ENCODE measurements at places on chromosomes 5 and 9.

- peak; percentile 39 for DNase-seq
Measured at GRCh38 chr5:57299986-57300385, 126.1 kb downstream of the GPBP1 start.

GRCh38 chr9:34440017-34440416 lies 18.4 kb downstream of the FAM219A start:
- no peak for DNase-seq

DNA sequence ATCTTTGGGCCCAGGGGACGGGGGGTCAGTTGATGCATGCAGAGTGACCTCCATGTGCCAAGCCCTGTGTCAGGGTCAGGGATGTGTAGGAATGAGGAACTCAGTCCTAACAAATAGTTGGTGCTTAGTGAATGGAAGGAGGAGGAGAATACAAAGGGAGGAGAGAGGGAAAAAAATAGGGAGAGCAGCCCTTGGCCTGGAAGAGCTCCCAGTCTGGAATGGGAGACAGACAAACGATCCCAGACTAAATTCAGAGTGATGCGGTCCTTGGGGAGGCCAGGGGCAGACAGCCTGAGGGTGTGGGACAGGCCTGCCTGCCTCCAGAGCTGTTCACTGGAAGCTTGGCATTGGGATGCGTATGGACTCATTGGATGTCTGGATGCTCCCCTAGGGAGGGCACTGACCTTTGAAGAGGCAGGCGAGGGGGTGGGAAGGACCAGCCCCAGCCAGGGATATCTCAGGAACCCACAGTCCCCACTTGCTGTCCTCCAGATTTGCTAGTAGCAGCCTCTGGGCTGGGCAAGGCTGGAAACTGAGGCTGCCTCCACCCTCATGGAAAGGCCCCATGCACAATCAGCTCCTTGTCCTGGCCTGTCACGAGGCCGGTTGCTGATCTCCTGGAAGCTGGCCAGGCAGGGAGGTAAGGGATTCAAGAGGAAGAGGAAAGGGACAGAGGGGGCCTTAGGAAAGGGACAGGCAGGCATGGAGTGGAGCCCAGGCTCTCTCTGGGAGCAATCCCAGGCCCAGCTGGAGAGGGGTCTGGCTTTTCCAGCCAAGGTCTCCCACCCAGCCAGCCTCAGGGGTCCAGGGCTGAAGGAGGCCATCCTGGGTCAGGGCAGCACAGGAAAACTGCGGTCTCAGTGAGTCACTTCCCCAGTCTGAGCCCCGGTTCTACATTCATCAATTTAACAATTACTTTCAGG lies 69.0 kb upstream of the GGTA1 start:
- DNase-seq: no peak

DNA sequence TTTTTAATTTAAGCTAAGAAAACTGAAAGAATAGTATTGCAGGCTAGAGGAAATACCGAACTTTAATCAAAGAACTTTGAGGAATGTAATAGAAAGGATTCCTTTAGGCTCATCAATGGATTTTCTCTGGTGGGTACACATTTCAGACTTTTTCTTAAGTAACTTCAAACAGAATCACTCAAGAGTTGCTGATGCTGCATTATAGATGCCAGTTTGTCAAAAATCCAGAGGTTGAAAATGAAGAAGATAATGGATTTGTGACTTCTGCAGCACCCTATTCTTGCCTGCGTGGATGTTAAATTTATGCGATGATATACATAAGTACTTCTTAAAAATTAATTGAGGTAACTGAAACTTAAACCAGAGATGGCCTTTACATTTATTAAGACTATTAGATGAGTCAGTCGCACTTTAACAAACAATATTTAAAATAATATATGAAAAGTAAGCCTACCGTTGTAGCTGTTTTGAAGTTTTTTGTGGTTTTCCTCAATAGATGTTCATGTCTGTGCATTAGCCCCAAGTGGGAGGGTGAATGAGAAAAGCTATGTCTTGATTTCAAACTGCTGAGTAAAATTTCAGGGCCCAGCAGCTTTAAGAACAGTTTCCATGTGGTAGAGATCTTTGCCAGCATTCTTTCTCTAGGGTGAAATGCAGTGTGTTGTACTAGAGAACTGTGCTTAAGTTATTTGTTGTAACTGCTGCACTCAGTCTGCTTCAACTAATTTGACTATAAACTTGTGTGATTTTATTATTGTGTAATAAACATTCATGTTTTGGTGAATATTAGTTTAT lies at the start of gene OGN:
TSS of gene OGN (minus strand) at position 537 of the 795 bp plus-strand sequence. CDS start 1,171 bp downstream, outside the sequence.
- no peak for DNase-seq

GRCh38 chr9:131666029-131666428 lies 73.8 kb downstream of the RAPGEF1 start:
- DNase-seq: no peak

DNA sequence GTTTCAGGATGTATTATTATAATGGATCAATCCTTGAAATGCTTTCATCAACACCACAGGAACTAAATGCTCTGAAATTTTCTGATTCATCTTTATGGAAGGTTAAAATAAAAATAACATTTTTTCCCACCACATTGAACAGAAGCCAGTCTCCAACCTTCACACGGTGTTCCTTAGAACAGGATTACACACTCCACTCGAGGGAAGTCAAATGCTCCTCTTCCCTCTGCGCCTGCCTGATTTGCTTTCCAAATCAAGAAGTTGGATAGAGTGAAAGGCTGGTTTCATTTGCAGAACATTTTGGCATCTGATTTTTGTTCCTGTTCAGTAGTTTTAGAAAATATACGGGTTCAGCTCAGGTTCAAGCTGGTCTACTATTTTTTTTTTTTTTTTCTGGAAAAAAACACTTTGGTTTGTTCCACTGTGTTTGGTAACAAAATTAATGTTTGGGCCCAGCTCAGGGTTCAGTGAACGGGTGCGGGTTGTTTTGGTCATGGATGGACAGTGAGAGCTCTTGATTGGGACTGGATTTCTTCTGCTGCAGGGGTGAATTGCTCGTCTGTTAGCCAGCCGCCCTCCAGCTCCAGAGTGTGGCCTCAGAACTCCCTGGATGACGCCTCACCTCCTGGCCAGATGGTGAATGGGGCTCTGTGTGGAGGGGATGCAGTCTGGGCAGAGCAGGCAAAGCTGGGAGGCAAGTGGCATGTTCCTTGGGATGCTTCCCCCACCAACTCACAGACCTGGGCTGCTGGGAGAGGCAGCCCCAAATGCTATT lies 82.4 kb upstream of the STC2 start:
- no peak for DNase-seq

- no peak for DNase-seq
Measured at GRCh38 chr9:110776221-110776620, 107.6 kb downstream of the MUSK start.

DNA sequence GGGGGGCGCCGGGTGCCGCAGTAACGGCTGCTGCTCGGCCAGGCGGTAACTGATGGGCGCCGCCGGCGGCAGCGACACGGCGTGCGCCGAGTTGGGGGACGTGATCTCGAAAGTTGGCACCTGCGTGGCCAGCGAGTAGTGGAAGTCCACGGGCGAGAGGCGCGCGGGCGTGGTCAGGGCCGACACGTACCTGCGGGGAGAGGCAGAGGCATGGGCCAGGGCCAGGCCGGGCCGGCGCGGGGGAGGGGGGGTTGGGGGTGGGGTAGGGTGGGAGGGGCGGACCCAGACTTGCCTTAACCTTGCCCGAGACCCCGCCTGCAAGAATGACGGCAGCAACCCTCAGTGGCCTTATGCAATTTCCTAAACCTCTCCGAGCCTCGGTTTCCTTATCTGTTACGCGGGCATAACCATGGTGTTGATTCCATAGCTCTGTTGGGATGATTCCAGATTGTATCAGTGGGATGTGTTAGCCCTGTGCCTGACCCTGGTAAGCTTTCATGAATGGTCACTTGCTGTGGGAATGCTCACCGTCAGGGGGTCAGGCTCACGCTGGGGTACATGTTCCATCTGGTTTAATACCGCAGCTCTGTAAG lies 53.0 kb downstream of the PSD2 start:
- no peak for DNase-seq

GRCh38 chr9:34267660-34268059 lies 61.4 kb downstream of the KIF24 start:
- no peak for DNase-seq

GRCh38 chr5:35617435-35618303 lies at the start of gene SPEF2:
Gene SPEF2 (plus strand): TSS chr5:35617863. CDS start chr5:35617998, 135 bp downstream.
- DNase-seq: peak; percentile 90

GRCh38 chr9:32394381-32395049 lies 10.1 kb downstream of the ACO1 start:
- no peak for DNase-seq

- DNase-seq: no peak
Measured at GRCh38 chr5:58299256-58299655, 160.6 kb downstream of the PLK2 start.

GRCh38 chr5:32506201-32506661 lies 61.7 kb upstream of the ZFR start:
- no peak for DNase-seq

DNA sequence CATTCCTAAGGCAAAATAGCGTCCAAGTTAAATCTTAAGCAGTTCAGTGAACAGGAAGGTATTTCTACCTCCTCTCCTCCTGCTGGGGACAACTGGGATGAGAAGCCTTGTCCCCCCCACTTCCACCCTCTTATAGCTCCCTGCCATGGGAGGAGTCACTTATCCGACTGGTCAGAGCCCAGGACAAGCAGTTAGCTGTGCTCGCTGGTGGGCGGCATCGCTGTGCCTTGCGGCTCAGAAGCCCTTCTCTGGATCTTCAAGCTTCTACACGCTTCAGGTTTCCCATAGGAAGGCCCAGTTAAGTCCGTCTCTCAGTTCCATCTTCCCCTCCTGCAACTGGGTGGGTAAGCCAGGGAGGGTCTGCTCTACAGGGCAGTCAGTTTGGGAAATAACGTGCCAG lies 77.2 kb downstream of the PAX5 start:
- no peak for DNase-seq

- no peak for DNase-seq
Measured at GRCh38 chr5:158811350-158811749, 288.4 kb downstream of the EBF1 start.

GRCh38 chr9:133731876-133732638 lies 6.1 kb downstream of the SARDH start:
- DNase-seq: peak; percentile 39

- DNase-seq: no peak
Measured at GRCh38 chr5:10301842-10302610, 5.7 kb downstream of the CMBL start.

GRCh38 chr5:112691758-112692157 lies 45.9 kb upstream of the APC start:
- DNase-seq: peak; percentile 56

DNA sequence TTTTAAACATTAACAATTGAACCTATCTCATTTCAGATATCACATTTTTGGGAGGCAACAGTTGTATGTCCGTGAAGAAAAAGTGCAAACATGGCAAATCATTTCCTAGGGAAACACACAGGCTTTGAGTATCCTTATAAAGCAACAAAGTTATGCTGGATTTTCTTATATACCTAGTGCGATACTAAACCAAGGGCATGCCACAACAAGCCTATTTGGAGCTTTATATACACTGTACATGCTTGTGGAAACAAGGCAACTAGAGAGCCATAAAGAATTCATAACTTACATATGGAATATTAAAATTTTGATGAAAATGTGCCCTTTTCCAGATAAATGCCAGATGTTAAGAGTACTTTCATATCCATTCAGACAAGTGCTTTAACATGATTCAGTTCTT lies 191.4 kb downstream of the DCP2 start:
- no peak for DNase-seq

DNA sequence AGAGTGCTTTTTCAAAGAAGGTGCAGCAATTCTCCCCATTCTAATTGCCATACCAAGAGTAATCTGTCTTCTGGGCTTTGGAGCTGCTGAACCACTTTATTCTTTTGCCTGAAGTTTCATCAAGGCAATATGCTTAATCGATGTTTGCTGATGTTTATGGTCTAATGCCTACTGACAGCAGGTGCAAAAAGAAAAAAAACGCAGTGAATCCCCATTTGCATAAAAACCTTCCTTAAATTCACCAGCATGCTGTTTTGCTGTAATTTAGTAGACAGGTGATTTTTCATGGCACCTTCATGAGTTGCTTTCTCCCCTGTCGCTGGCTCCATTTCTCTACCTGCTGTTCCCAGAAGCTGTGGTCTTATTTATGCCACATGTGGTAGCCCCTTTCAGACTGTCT lies 83.1 kb upstream of the MAST4 start:
- no peak for DNase-seq

DNA sequence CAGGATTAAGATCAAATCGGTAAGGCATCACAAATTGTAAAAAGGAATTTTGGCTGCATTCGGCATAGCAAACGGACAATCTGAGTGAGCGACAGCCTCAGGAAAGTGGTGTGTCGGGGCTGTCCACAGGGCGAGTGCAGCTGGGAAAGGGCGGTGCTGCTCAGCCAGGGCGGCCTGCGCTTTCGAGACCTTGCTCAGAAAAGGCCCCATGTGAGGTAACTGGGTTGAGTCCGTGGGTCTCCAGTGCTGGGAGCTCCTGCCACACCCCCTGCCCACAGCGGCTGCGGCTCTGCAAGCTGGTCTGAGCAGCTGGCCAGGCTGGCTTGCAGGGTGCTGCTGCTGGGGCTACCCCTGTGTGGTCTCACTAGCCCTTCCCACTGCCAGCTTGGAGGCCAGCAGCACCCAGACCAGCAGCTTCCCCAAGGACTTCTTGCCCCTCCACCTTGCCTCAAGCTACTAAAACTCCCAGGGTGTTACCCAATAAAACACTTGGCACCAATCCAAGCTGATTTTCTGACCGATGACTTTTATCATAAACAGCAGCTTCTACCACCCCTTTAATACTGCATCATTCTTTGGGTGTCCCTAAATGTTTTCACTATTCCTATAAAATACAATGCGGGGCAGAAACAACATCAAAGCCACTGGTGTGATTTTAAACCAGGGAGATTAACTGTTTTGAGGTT lies 6.2 kb downstream of the SURF2 start:
- no peak for DNase-seq

- no peak for DNase-seq
Measured at GRCh38 chr9:36665387-36665786, 92.7 kb downstream of the MELK start.

DNA sequence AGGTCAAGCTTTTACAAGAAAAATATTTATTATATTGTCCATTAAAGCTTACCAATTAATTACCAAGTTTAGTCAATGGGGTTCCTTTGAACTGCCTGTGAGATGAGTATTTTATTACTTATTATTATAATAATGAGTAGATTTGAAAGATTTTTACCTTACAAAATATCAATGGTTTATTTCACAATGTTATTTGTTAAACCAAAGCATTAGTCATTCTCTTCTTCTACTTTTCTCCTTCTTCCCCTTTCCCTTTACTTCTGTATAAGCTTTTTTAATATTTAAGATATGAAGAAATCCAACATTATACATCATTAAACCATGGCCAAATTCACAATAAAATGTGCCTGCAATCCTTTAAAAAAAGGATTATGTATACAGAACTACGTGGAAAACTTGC lies 369.5 kb downstream of the ARL15 start:
- peak; percentile 9 for DNase-seq

GRCh38 chr5:9712506-9712905 lies 82.4 kb upstream of the TAS2R1 start:
- DNase-seq: no peak

- DNase-seq: no peak
Measured at GRCh38 chr5:179974246-179974945, 66.7 kb upstream of the TBC1D9B start.

- no peak for DNase-seq
Measured at GRCh38 chr5:5710471-5710870, 288.0 kb downstream of the ICE1 start.
